ENCODE measurements at places on chromosomes 1 and 21. TPM values are rescaled to one million over a fixed set of nuclear protein-coding genes. Genes with fewer than 3 reads are reported as not detected.

- no peaks in the 10 kb centered on the region for H3K27me3 ChIP-seq
- peak; percentile 98 for DNase-seq
- H3K27ac ChIP-seq: peak overlapping the region; percentile 30
- no peak overlapping the region for H3K4me3 ChIP-seq
Observed at GRCh38 chr1:201766131-201766866, 62.7 kb upstream of the IPO9 start.

DNA sequence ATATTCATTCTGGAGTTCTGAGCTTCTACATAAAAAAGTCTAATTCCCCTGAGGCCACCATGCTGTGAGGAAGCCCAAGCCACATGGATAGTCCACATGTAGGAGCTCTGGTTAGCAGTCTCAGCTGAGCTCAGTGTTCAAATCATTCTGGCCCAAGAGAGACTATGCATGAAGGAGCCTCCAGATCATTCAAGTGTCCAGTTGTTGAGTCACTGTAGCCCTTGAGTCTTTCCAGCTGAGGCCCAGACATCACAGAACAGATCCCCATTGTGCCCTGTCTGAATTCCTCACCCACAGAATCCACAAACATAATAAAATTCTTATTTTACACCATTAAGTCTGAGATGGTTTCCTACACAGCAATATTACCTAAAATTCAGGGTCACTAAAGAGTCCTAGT is 107.0 kb upstream of the NGF start:
- no peaks in the 10 kb centered on the region for H3K36me3 ChIP-seq
- H3K4me3 ChIP-seq: no peak overlapping the region
- no peak overlapping the region for H3K27ac ChIP-seq
- no peak for DNase-seq

- H3K36me3 ChIP-seq: no peaks in the 10 kb centered on the region
- peak overlapping the region; percentile 87 for H3K27ac ChIP-seq
Observed at GRCh38 chr1:219324629-219325367, 151.1 kb downstream of the LYPLAL1 start.

DNA sequence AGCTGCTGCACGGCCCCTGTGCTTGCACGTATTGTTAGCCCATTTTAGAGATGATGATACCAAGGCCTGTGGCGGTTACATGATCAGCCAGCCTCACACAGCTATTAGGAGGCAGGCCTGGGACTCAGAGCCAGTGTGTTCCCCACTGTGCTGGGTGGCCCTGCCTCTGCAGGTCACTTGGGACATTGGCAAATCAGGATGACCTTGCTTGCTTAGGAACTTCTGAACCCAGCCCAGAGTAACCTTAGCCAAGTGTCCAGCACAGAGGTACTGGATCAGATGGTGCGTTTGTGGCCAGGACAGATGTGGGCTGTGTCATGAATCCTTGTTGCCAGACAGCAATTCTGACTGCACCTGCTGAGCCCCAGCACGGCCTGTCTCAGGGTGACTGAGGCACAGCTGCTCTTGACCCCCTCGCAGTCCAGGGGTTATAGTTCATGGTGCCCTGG is 28.1 kb downstream of the LDLRAP1 start:
- H3K27ac ChIP-seq: no peak overlapping the region
- no peaks in the 10 kb centered on the region for H3K36me3 ChIP-seq
- H3K4me3 ChIP-seq: no peak overlapping the region
- peaks cover 38% of the 10 kb centered on the region for H3K4me1 ChIP-seq
- no peak for DNase-seq
- no peaks in the 10 kb centered on the region for H3K27me3 ChIP-seq

- H3K4me1 ChIP-seq: peaks cover 55% of the 10 kb centered on the region
- no peaks in the 10 kb centered on the region for H3K27me3 ChIP-seq
- no peaks in the 10 kb centered on the region for H3K36me3 ChIP-seq
- H3K4me3 ChIP-seq: peak overlapping the region; percentile 21
- peak overlapping the region; percentile 90 for H3K27ac ChIP-seq
- DNase-seq: peak; percentile 84
Observed at GRCh38 chr1:67748630-67749029, 63.6 kb downstream of the GADD45A start.

DNA sequence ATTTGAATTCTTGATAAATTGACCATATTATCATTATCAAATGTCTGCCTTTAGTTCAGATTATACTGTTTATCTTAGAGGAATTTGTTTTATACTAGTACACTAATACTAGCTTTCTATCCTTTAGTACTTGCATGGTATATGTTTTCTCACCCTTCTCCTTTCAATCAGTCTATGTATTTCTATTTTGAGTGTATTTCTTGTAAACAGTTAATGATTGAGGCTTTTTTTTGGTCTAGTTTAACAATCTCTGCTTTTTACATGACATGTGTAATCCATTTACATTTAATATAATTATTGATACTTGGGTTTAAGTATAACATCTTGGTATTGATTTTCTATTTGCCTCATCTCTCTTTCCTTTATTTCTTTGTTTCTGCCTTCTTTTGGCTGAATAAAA is 224.9 kb downstream of the CENPF start:
- no peak for DNase-seq
- H3K27me3 ChIP-seq: no peaks in the 10 kb centered on the region
- H3K4me1 ChIP-seq: peaks cover under 1% of the 10 kb centered on the region
- H3K4me3 ChIP-seq: no peak overlapping the region
- no peak overlapping the region for H3K27ac ChIP-seq

- H3K4me3 ChIP-seq: no peak overlapping the region
- H3K36me3 ChIP-seq: no peaks in the 10 kb centered on the region
- no peak overlapping the region for H3K27ac ChIP-seq
- H3K4me1 ChIP-seq: no peaks in the 10 kb centered on the region
Observed at GRCh38 chr1:241962153-241962552, 4.6 kb downstream of the BECN2 start.

- DNase-seq: peak; percentile 61
- H3K4me1 ChIP-seq: no peaks in the 10 kb centered on the region
- no peak overlapping the region for H3K27ac ChIP-seq
- no peaks in the 10 kb centered on the region for H3K36me3 ChIP-seq
Observed at GRCh38 chr1:83942914-83943313, 56.0 kb downstream of the TTLL7 start.

DNA sequence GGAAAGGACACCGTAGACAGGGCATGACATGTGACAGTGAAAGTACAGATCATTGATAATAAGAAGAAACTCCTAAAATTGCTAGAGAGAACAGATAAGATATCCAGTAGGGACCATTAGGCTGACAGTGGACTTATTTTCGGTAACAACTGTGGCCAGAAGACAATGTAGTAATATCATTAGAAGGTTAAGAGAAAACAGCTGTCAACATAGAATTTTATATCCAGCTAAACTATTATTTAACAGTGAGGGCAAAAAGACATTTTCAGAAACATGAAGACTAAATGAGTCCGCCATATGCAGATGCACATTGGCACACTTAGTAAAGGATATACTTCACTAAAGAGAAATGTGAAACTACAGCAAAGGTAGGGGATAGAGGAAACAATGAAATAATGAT is 95.4 kb upstream of the GUCA2B start:
- no peak for DNase-seq
- H3K4me1 ChIP-seq: no peaks in the 10 kb centered on the region
- H3K4me3 ChIP-seq: no peak overlapping the region

DNA sequence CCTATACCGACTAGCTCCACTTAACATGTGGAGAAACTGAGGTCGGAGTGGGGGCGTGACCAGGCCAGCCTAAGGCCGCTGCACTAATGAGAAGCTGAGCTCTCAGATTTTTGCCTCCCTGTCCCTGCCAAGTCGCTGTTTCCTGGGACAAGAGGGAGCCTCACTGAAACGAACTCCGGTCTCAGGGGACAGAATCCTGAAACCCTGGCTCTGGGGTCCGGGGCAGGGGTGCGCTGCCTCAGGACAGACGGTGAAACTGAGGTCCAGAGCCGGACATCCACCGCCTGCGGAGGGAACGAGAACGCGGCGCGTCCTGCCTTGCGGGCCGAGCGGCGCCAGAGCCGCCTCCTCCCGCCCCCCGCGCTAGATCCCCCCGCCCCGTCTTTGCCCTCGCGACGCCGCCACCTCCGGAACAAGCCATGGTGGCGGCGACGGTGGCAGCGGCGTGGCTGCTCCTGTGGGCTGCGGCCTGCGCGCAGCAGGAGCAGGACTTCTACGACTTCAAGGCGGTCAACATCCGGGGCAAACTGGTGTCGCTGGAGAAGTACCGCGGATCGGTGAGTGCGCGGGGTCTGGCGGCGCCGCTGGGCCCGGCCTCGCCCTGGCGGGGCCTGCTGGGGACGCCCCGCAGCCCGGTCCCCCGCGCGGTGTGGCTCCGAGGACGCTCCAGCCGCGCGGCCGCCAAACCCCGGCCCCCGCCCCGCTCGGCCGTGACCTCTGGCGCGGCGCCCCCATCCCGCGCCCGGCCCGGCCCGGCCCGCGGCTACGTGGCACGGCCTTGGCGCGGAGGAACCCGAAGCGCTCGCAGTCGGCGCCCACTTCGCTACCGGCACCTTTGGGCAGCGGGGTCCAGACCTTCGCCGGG is at the start of gene GPX7:
Gene GPX7, plus strand, starts transcription at position 381 of the 865 bp plus-strand sequence. Its CDS starts 39 bp downstream, at position 420.
- no peaks in the 10 kb centered on the region for H3K36me3 ChIP-seq
- peaks cover 12% of the 10 kb centered on the region for H3K4me1 ChIP-seq
- H3K27ac ChIP-seq: peak within 1 kb of the TSS; percentile 35

DNA sequence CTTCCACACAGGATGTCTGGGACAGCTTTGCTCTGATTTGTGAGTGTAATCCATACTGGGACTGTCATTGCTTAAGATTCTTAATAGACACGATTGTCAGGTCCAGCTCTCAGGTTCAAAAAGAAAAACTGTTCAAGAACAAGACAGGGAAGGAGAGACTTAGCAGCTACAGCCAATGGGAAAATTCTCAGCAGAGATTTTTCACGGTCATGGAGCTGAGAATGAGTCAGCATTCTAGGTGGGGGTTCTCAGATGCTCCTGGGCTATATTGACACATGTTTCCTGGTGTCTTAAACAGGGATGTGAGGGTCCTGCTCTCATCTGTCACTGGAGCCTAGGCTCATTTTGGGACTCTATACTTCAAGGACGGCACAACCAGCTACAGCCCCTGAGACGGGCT is 318.3 kb downstream of the RRAGC start:
- DNase-seq: peak; percentile 4
- H3K4me1 ChIP-seq: no peaks in the 10 kb centered on the region
- no peak overlapping the region for H3K27ac ChIP-seq
- H3K36me3 ChIP-seq: no peaks in the 10 kb centered on the region

GRCh38 chr1:66493731-66494130 is 40.2 kb upstream of the SGIP1 start:
- peak; percentile 41 for DNase-seq
- H3K27ac ChIP-seq: no peak overlapping the region
- no peak overlapping the region for H3K4me3 ChIP-seq
- no peaks in the 10 kb centered on the region for H3K36me3 ChIP-seq
- no peaks in the 10 kb centered on the region for H3K27me3 ChIP-seq
- H3K4me1 ChIP-seq: peaks cover 8% of the 10 kb centered on the region

GRCh38 chr1:2274929-2275475 is 46.9 kb downstream of the SKI start:
- peaks cover 55% of the 10 kb centered on the region for H3K4me1 ChIP-seq
- no peak overlapping the region for H3K27ac ChIP-seq
- no peak for DNase-seq
- H3K36me3 ChIP-seq: no peaks in the 10 kb centered on the region
- no peaks in the 10 kb centered on the region for H3K27me3 ChIP-seq
- H3K4me3 ChIP-seq: no peak overlapping the region

- peaks cover 4% of the 10 kb centered on the region for H3K4me1 ChIP-seq
- no peaks in the 10 kb centered on the region for H3K36me3 ChIP-seq
- H3K4me3 ChIP-seq: no peak overlapping the region
- DNase-seq: no peak
- peaks cover 4% of the 10 kb centered on the region for H3K27me3 ChIP-seq
Observed at GRCh38 chr1:200053091-200053490, 25.6 kb downstream of the NR5A2 start.

- peak overlapping the region; percentile 43 for H3K27ac ChIP-seq
- peaks cover 8% of the 10 kb centered on the region for H3K36me3 ChIP-seq
- H3K27me3 ChIP-seq: no peaks in the 10 kb centered on the region
- H3K4me1 ChIP-seq: peaks cover 8% of the 10 kb centered on the region
Observed at GRCh38 chr1:114458237-114458777, 52.7 kb downstream of the TRIM33 start.

GRCh38 chr1:52632732-52633290 is at the start of gene SHISAL2A:
Gene SHISAL2A, plus strand, starts transcription at chr1:52633168. Its CDS starts 326 bp downstream, at chr1:52633494.
- DNase-seq: peak; percentile 20
- no peaks in the 10 kb centered on the region for H3K36me3 ChIP-seq
- H3K4me3 ChIP-seq: no peak within 1 kb of the TSS

DNA sequence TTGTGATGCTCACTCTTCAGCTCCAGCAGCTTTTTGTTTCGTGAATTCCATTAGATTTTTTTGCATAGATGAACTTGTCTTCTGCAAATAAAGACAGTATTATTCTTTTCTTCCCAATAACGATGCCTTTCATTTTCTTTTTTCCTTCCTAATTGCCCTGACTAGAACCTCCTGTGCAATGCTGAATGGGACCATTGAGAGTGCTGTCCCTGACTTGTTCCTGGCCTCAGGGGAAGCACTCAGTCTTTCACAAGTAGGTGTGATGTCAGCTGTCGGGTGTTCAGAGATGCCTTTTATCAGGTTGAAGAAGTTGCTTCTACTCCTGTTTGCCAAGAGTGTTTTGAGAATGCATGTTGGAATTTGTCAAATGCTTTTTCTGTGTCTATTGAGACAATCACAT is 64.3 kb upstream of the ADARB1 start:
- no peak for DNase-seq
- no peaks in the 10 kb centered on the region for H3K36me3 ChIP-seq
- H3K4me3 ChIP-seq: no peak overlapping the region
- H3K27ac ChIP-seq: no peak overlapping the region
- H3K4me1 ChIP-seq: peaks cover 17% of the 10 kb centered on the region

DNA sequence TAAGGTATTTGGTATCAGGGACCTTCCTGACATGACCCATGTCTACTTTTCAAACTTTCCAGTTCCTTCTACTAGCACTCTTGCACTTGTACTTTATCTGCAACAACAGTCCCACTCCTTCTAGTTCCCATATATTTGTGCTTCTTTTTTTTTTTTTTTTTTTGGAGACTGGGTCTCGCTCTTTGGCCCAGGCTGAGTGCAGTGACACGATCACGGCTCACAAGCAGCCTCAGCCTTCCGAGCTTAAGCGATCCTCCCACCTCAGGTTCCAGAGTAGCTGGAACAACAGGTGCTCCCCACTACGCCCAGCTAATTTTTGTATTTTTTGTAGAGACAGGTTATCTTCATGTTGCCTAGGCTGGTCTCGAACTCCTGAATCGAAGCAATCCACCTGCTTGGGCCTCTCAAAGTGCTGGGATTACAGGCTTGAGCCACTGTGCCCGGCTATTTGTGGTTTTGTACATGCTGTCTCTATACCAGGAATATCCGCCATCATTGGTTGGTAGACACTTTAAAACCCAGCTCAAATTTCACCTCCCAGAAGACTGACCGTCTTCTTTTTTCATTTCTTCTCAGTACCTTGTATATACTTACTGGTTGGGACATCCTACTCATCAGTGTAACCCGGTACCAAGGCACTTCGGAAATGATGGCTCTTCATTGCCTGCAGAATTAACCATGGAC is 1.1 kb downstream of the ZMYM1 start:
- no peaks in the 10 kb centered on the region for H3K36me3 ChIP-seq
- no peaks in the 10 kb centered on the region for H3K27me3 ChIP-seq
- H3K4me1 ChIP-seq: peaks cover 8% of the 10 kb centered on the region
- peak overlapping the region; percentile 91 for H3K4me3 ChIP-seq
- no peak overlapping the region for H3K27ac ChIP-seq
- no peak for DNase-seq

- no peak overlapping the region for H3K27ac ChIP-seq
- no peaks in the 10 kb centered on the region for H3K27me3 ChIP-seq
- no peaks in the 10 kb centered on the region for H3K4me1 ChIP-seq
- no peak for DNase-seq
- no peaks in the 10 kb centered on the region for H3K36me3 ChIP-seq
Observed at GRCh38 chr1:178500091-178500770, 3.5 kb upstream of the CLEC20A start.

Gene KCNJ9
- total RNA-seq: not detected

Gene RHOC
- total RNA-seq: 657 TPM

Gene OSCP1
- 6.3 TPM for total RNA-seq

Gene CRABP2
- 278 TPM for total RNA-seq

Gene KIF26B
- 6.8 TPM for total RNA-seq

Gene CLDN19
- total RNA-seq: not detected

Gene TRIM67
- 1.1 TPM for total RNA-seq

Gene HYI
- total RNA-seq: 31.0 TPM

Gene PRDM2
- total RNA-seq: 48.8 TPM

Measured in astrocyte (in vitro differentiated cells and primary cell).